ENCODE measurements at places on chromosomes 4 and X.

- no peak for DNase-seq
Measured at GRCh38 chr4:170623899-170624298, 534.1 kb upstream of the AADAT start.

GRCh38 chr4:6200922-6201362, 593 bp upstream of the JAKMIP1 start:
- DNase-seq = no peak

- DNase-seq = no peak
Measured at GRCh38 chr4:81503586-81503985, 31.9 kb upstream of the RASGEF1B start.

DNA sequence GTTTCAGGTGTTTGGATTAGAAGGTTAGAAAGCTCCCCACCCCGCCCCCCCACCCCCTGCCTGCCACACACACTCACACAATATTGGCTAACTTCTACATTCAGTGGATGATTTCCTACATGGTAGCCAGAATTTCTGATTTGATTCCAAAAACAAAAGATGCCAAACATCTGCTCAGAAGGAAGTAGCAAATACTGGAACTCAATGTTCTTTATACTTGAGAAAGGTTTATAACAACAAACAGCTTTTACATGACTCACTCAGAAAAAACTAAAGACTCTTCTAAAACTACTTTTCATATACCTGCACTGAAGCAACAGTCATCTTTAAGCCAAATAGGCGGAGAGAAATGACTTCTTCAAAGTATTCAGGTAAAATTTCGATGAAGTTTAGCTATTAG, 750.5 kb upstream of the POU3F4 start:
- no peak for DNase-seq

- no peak for DNase-seq
Measured at GRCh38 chr4:81919223-81919622, 447.5 kb upstream of the RASGEF1B start.

DNA sequence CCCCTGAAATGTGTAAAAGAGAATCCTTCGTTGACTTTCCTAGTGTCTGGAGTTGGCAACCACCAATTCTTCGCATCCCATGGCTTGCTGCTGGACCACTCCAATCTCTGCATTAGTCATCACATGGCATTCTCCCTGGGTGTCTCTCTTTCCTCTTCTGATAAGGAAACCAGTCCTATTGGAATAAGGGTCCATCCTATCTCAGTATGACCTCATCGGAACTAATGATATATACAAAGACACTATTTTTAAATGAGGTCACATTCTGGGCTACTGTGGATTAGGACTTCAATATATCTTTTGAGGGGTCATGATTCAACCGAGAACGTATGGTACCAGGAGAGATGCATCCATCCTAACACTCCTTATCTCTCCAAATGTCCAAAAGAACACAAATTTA, 259.1 kb upstream of the CPEB2 start:
- DNase-seq = no peak

- no peak for DNase-seq
Measured at GRCh38 chrX:25018682-25019081, 2.9 kb upstream of the ARX start.

DNA sequence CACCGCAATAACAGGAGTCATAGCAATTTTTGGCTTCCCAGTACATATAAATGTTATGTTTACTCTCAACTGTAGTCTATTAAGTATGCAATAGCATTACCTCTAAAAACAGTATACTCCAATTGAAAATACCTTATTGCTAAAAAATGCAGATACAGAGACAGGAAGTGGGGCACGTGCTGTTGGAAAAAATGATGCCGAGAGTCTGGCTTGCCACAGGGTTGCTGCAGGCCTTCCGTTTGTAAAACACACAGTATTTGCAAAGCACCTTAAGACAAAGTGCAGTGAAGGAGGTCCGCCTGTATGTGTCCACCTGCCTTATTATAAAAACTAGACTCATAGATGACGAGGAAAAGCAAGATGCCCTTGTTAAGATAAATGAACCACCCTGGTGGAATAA, 23.5 kb downstream of the CD99 start:
- DNase-seq = no peak

DNA sequence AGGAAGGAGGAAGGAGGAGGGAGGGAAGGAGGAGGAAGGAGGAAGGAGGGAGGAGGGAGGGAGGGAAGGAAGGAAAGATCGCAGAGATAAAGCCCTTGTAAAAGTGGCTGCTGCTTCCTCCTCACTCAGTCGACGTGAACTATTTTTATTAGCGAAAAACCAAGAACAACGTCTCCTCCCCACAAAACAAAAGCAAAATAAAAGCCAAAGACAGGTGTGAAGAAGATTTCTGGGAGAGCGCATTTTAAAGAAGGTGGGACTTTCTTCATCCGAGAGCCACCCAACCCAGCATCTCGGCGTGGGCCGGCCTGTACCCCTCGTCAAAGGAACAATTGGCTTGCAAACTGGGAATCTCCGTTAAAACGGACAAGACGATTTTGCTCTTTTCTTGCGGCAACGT, 40.7 kb upstream of the ASMTL start:
- no peak for DNase-seq

DNA sequence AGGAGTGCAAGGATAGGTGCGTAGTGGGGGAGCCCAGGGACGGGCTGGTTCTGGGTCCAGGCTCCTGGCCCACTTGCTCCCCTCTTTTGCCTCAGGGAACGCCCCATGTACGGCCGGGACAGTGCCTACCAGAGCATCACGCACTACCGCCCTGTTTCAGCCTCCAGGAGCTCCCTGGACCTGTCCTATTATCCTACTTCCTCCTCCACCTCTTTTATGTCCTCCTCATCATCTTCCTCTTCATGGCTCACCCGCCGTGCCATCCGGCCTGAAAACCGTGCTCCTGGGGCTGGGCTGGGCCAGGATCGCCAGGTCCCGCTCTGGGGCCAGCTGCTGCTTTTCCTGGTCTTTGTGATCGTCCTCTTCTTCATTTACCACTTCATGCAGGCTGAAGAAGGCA, 1.7 kb downstream of the EMD start:
- DNase-seq = no peak

DNA sequence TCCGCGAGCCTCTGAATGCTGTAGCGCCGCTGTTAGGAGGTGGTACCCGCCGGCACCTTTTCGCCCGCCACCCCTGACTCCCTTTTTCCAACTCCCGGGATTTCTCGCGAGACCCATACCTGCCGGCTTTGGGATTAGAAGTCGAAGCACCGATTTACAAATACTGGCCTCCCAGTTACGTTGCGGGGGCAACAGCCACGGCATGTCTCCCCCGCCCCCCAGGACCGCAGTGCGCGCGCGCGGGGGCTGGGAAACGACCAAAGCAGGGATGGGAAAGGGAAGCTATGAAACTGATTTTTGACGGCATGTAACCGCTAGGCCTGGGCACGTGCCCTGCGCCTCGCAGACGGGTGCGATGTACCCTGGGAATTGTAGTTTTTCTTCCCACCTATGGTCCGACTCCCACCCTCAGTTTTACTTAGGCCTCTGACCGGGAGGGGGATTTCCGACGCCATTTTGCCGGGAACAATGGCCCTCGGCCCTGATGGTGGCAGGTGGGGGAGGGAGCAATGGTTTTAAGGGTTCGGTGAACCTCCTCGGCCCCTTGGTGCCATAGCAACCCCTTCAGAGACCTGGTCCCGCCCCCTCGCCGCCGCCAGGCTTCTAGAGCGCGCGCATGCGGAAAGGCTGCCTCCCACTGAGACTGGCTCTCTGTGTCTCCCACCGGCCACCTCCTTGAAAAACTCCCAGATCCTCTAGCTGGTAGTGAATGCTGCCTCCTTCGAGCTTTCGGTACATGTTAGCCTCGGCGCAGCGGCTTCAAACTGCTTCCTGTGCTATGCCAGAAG, 772 bp upstream of the WNK3 start:
- DNase-seq = peak; percentile 26

- DNase-seq = no peak
Measured at GRCh38 chr4:6876440-6876839, 33.2 kb upstream of the TBC1D14 start.

DNA sequence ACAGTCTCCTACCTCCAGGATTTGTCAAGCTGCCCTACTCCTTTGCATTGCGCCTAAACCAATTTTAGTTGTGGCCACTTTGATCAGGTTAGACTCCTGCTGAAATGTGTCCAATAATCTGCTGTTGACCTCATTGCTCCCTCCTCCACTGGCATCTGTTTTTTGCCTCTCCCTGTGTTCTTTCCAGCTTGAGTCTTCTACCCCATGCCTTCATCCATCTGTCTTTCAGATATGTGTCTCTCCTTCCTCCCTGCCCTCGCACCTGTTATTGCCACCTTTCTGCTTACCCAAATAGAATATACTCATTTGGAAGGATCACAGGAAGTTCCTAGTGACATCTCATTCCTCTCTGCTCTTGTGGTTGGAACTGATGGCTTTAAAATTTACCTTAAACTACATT, 366.6 kb upstream of the CLNK start:
- no peak for DNase-seq

DNA sequence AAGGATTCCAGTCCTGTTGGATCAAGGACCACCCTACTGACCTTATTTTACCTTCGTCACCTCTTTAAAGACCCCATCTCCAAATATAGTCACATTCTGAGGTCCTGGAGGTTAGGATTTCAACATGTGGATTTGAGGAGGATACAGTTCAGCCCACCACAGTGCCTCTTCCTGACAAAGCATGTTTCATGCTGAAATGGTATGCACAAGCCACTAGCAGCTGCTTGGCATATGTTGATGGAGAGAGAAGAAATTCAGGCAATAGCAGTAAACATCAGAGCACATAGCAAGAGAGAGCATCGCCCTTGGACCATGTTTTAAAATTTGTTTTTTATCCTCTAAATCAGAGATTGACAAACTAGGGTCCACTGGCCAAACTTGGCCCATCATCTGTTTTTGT, 172.1 kb downstream of the PRKX start:
- DNase-seq = no peak

GRCh38 chr4:73308286-73308685, 49.7 kb upstream of the ANKRD17 start:
- DNase-seq = no peak

DNA sequence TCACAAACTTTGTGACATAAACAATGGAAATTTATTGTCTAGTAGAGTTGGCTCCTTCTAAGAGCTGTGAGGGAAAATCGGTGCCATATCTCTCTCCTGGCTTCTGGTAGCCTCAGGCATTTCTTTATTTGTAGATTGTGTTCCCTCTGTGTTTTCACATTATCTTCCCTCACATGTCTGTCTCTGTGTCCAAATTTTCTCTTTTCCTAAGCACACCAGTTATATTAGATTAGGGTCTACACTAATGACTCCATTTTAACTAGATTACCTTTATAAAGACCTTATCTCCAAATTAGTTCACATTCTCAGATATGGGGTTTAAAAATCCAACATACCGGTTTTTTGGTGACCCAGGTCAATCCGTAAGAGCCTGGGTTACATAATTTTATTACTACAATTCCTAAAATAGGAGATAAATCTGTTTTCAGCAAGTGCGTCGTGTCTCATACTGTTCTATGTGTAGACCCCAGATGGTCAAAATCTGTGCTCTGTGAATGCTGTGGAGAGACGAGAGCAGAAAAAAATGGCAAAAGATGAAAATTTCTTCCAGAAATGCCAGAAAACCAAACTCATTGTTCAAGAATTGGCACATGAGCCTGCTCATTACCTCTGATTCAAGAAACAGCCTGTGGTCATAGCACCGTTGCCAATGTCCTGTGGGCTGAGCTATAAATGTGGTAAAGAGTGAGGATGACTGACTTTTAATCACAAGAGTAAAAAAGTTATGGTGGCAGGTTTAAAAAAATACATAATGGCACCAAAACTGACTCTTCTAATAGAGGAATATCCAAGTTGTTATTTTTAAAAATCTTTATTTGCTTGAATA, 574.7 kb downstream of the PCDH7 start:
- DNase-seq = no peak

DNA sequence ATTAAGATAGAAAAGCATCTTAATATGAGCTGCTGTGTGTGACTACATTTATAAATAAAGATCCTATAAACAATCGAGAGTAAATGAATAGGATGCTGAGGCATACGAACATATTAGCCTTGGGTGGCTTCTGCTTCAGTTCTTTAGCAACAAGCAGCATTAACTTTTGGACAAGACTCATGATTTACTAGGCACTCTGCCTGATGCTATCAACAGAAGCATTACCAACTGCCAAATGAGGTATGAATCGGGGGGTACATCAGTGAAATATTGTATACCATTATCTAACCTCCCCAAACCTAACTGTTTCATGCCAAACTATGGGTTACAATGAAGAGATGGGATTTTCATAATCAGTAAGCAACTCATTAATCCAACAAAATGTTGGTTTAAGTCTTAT, 113.1 kb downstream of the RAB28 start:
- no peak for DNase-seq
